ENCODE measurements at places on chromosomes 1 and 21. TPM values are rescaled to one million over a fixed set of nuclear protein-coding genes. Genes with fewer than 3 reads are reported as not detected.

Gene SLAMF7
- 3.4 TPM for total RNA-seq

Gene ICOSLG
- total RNA-seq: 1.2 TPM

Gene SFPQ
- total RNA-seq: 174 TPM

Gene ARPC5
- 91.6 TPM for total RNA-seq

Gene ATP6V1G3
- not detected for total RNA-seq

Gene ADPRS
- 40.9 TPM for total RNA-seq

Gene GJA8
- not detected for total RNA-seq

Gene SLC1A7
- total RNA-seq: not detected

Gene PADI2
- total RNA-seq: 25.5 TPM

Gene KDM1A
- 132 TPM for total RNA-seq

Gene FCGR1A
- total RNA-seq: not detected

Gene RUNX3
- total RNA-seq: 0.85 TPM

Measured in tracheal epithelial cell (primary cell).